ENCODE measurements at places on chromosomes 6 and 20.

GRCh38 chr6:96898241-96898851, 655 bp upstream of the NDUFAF4 start:
- DNase-seq = no peak

GRCh38 chr6:20208687-20209378, 3.4 kb downstream of the MBOAT1 start:
- no peak for DNase-seq

- DNase-seq = peak; percentile 57
Measured at GRCh38 chr6:148044261-148044751, 298.3 kb upstream of the SASH1 start.

DNA sequence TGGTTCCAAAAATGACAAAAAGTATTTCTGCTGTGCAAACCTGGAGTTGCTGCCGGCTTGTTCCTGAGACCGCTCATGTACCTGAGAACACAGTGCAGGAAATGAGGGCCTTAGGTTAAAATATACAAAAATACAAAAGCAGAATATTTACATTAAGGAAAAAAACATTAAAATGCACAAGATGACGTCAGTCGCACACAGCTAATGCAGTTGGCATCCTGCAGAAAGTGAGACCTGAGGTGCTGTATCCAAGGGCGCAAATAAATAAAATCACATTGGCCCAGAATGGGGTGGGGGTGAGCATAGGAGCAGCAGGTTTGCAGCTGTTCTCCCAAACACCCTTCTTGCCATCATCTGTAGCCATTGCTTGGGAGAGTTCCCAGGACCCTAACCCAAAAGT, 310.6 kb upstream of the BTBD3 start:
- DNase-seq = no peak

Data from fibroblast of skin of left quadriceps (primary cell).